SJCRH30 (cell line): ENCODE measurements at places on chromosomes 6 and 20. TPM values are rescaled to one million over a fixed set of nuclear protein-coding genes. Genes with fewer than 3 reads are reported as not detected.

TRIM15 gene
- total RNA-seq: 0.08 and 0.28 TPM in 2 replicates

SIRPB1 gene
- not detected in 2 replicates for total RNA-seq

NR2E1 gene
- 0.13 and 0.22 TPM in 2 replicates for total RNA-seq

ORC3 gene
- total RNA-seq: 64.9 and 66.3 TPM in 2 replicates

LY6G5C gene
- 0.25 and 1.6 TPM in 2 replicates for total RNA-seq

KHDC1L gene
- not detected in 2 replicates for total RNA-seq
